ENCODE measurements at places on chromosomes 13 and 19.

DNA sequence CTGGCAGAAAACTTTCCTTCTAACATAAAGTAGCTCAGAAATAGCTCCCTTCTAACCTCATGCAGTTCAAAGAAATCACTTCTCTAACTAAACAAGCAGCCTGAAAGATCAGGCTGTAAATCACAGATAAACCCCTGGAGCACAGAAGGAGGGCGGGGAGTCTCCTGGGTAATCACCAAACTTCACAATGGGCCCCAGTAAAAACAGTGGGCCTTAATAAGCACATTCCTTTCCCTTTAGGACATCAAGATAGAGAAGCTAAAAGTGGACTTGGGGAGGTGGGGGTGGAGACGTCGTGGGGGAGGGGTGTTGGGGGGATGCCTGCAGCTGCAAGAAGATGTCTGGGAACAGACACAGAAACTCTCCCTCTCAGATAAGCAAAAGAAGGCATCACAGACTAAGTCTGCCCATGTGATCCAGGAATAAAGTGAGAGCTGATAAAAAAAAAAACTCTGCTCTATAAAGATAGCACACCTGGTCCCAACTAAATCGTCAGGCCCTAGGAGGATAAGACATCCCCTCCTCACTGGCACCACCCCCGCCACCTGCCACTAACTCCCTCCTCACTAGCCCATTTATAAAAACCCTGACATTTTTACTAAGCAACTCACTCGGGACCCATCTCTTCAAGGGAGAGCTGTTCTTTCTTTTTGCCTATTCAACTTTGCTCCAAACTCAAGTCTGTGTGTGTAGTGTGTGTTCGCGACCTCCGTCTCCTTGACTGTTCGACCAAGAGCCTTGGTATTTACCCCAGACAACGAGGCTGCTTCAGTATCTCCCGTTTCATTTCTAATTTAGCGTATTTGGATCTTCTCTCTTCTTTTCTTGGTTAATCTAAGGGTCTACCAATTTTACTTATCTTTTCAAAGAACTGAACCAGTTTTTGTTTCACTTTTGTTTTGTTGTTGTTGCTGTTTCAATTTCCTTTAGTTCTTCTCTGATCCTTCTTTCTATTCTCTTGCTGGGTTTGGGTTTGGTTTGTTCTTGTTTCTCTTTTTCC lies 31.7 kb downstream of the DNAJC15 start:
- DNase-seq: peak; percentile 73

- DNase-seq: peak; percentile 67
These were observed 4.3 kb downstream of the RUVBL2 start for GRCh38 chr19:48997972-48998371.

DNA sequence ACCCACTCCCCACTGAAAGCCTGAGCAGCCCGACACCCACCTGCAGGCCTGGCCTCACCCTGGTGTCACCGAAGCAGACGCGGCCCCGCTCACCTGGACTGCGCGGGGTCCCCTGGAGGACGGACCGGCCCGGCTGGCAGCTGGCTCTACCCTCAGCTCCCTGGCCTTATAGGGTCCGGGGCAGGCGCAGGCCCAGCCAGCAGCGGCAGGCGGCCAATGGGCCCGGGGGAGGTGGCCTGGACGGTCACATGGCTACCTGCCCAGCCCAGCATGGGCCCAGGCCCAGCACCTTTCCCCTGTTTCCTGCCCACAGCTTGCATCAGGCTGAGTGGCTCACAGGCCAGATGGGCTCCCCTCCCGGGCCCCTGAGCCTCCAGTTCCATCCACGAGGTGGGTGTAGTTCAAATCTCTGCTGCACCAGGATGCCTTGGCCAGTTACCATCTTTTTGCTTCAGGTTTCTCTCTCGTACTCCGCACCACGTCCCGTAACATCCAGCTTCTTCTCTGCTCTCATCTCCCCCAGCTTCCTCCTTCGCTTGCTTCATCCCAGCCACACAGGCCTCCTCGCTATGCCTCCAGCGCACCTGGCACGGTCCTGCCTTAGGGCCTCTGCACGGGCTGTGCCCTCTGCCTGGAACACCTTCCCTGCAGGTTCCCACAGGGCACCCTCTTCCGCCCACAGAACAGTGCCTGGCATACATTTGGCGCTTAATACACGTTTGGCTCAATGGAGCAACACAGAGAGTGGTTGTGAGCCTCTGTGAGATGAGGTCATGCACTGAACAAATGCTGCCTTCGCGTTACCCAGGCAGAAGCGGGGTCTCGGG lies at the start of gene PLIN4:
PLIN4 (minus strand) TSS at position 142 of the 827 bp plus-strand sequence. CDS start 214 bp downstream, outside the sequence.
- peak; percentile 79 for DNase-seq

DNA sequence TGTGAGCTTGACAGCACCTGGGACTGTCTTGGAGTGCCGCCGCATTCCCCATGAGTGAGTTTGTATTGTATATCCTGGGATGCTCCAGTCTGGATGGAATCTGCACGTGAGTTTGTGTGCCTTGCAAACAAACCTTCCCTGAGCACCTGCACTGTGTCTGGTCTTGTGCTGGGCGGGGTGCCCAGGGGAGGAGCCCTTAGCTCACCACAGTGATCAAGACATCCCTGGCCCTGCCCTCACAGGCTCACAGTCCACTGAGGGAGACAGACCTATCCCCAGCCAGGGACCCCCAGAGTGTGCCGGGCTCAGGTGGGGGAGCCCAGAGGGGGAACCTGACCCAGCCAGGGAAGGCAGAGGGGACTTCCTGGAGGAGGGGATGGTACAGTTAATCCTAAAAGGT lies 1.7 kb upstream of the BCAM start:
- no peak for DNase-seq

DNA sequence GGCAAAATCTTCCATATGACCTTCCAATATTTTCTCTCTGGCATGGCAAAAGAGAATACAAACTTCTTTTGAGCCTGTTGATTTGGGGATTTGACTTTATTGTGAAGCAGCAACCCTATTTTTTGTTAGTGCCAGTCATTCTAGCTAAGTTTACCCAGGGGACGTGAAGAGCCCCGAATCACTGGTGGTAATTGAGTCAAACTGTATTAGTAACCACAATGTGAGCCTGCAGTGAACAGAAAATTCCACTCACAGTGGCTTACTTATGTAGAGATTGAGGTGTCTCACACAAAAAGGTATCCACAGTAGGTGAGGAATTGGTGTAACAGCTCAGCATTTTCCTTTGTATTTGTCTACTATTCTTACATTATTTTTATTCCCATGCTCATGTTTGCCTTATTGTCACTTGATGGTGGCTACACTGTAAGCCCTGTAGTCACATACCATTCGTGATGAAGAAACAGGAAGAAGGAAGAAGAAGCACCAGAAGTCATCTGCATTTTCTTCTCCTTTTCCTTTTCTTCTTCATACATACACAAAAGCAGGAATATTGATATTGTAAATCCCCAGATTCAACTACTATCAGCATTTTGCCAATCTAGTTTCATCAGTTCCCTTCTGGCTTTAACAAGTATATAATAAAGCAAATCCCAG lies 33.3 kb upstream of the MYCBP2 start:
- DNase-seq: no peak

- peak; percentile 71 for DNase-seq
These were observed 6.4 kb downstream of the FLT1 start for GRCh38 chr13:28488376-28489005.

GRCh38 chr13:63448692-63449091 lies 2033.0 kb upstream of the PCDH20 start:
- DNase-seq: no peak

DNA sequence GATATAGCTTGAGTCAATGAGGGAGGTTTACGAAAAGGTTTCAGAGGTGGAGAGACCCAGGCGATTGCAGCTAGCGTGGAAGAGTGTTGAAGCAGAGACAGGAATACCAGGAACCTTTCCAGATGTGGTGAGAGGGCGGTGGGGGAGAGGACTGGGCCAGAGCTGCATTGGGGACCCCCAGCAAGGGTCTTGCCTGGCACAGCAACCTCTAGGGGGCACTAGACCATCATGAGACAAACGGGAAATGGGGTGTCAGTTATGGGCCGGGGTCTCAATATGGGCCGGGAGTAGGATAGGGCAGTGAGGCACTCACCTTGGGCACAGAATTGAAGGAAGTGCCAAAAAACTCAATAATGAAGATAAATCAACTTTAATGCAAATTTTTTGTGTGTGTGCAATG lies 2.1 kb upstream of the LRP3 start:
- no peak for DNase-seq

DNA sequence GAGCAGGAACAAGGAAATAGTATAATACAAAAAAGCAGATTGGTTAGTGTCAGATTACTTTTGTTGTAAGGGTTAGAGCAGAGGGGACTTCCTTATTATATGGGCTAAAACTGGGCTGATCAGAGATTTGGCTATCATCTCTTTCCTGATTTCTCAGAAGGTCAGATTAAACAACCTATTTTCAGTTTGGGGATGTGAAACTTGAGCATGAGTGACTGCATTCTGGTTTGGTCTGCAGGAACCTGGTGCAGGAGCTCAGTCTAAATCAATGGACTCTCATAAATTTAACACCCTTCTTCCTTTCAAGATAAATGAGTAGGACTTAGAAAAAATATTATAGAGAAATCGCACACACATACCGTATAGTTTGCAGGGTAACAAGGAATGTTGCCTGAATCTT lies 12.9 kb upstream of the RFXAP start:
- no peak for DNase-seq

DNA sequence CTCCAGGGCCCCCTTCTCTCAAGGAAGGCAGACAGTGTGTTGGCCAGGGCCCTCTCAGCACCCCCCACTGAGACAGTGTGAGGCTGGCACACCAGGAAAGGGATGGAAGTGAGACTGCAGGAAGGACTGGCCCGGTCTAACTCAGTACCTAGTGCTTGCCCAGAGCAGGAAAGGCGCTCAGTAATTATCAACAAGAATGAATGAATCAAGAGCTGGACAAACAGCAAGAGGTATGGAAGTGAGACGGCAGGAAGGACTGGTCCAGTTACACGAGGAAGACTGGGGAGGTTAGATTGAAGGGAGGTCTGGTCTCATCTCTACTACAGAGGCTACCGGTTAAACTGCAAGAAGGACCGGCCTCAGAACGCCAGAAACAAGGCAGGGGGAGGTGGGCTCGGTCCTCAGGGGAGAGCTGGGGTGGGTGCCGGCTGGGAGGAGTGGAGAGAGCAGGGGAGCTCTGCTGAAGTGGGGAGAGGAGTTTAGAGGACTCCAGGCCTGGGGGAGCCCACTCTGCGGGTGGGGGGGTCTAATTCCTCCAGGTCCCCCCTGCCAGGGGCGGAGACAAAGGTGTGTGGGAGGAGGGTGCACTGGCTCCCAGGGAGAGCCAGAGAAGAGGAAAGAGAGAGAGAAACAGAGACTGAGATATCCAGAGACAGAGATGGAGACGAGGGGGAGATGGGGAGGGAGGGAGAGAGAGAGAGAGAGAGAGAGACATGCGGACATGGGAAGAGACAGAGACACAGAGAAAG lies 1.1 kb downstream of the SLC8A2 start:
- no peak for DNase-seq

GRCh38 chr19:49378512-49378911 lies 9.5 kb upstream of the KASH5 start:
- DNase-seq: no peak

DNA sequence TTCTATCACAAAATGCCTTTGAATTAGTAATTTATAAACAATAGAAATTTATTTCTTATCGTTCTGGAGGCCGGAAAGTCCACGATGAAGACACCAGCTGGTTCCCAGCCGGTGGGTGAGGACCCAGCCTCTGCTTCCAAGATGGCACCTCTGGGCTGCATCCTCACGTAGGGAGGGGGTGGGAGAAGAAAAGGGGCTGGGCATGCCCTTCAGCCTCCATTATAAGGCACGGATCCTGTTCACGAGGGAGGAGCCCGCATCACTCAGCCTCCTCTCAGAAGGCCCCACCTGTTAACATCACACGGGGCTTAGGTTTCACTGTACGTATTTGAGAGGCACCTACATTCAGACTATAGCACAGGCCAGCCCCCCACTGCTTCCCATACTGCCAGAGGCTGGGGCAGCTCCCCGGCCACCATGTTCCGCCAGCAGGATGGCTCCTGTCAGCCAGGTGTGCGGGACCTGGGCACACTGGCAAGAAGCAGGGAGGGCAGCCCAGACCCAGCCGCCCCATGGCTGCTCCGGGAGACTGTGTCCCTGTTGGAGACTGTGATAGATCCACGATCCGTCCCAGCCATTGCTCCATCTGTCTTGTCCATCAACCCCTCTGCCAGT lies 131.6 kb downstream of the SOX1 start:
- DNase-seq: no peak

DNA sequence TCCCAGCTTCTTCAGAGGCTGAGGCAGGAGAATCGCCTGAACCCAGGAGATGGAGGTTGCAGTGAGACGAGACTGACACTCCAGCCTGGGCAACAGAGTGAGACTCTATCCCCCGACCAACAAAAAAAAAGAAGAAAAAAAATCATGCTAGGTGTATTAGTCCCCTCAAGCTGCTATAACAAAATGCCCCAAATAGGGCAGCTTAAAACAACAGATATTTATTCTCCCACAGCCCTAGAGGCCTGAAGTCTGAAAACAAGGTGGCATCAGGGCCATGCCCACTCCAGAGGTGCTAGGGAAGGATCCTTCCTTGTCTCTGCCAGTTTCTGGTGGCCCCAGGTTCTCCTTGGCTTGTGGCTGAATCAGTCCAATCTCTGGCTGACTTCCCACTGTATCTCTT lies 8.6 kb upstream of the EHD2 start:
- no peak for DNase-seq

GRCh38 chr13:25738342-25739196 lies 313.2 kb downstream of the SHISA2 start:
- no peak for DNase-seq

- no peak for DNase-seq
These were observed 6.0 kb downstream of the DBP start for GRCh38 chr19:48631225-48631624.

- DNase-seq: no peak
These were observed 1214.0 kb upstream of the PCDH20 start for GRCh38 chr13:62629618-62630017.

Data from fibroblast of mammary gland (primary cell).